Mucosa of gallbladder (tissue), 1 donor: ENCODE measurements at places on chromosomes 11 and 22. TPM values are rescaled to one million over a fixed set of nuclear protein-coding genes. Genes with fewer than 3 reads are reported as not detected.

Gene SLC22A6
- total RNA-seq: not detected

Gene RHOG
- total RNA-seq: 57.2 TPM

Gene ISX
- not detected for total RNA-seq

Gene NXPE4
- total RNA-seq: not detected

DNA sequence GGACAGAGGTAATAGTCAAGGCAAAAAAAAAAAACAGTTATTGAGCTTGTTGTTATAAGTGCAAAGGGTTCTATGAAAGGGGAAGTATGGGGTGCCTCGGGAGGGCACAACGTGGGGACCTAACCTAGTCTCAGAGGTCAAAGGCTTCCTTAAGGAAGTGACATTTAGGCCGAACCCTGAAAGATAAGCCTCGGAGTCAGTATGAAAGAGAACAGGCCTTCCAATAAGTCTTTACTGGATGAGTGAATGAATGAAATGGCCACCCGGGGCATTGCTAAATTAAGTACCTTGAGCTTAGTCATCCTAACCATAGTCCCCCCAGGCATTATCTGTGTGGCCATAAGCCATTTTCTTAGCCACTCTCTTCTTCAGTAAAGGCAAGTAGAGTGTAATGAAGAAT is 19.7 kb downstream of the FLI1 start:
- DNase-seq: no peak

DNA sequence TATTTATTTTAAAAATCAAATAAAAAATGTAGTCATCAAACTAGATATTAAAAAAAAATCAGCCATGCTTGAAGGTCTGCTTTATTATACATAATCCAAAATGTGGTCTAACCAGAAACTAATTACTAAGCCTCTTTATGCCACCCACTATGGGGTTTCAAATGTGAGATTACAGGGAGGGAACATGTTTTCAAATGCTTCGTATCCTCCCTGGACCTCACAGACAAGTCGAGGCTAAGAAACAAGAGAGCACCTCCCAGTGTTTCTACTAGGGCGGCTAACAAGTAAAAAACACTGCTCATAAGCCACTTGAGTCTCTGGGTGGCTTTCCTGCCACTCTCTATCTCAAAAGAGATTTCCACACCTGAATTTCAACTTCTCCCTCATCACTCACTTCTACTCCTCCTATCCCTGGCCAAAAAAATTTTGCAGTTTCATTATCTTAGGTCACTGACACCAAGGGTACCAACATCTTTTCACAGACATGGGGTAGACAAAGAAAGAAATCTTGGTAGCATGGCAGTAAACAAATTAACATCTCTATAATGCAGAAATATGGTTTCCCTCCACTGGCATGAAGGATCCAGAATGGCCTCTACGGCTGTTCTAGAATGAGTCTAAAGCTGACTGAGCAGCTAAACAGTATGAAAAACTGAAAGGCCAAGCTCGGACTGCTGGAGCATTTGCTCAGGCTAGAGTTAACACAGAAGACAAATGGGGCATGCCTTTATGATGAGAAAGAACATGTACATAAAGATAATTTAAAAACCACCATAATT is 50.9 kb downstream of the PITPNB start:
- DNase-seq: no peak

- DNase-seq: no peak
These were observed 510.2 kb downstream of the JRKL start for GRCh38 chr11:96899971-96900370.

GRCh38 chr22:45446216-45446615 is 32.7 kb downstream of the RIBC2 start:
- no peak for DNase-seq

Gene CALCB
- total RNA-seq: not detected

DNA sequence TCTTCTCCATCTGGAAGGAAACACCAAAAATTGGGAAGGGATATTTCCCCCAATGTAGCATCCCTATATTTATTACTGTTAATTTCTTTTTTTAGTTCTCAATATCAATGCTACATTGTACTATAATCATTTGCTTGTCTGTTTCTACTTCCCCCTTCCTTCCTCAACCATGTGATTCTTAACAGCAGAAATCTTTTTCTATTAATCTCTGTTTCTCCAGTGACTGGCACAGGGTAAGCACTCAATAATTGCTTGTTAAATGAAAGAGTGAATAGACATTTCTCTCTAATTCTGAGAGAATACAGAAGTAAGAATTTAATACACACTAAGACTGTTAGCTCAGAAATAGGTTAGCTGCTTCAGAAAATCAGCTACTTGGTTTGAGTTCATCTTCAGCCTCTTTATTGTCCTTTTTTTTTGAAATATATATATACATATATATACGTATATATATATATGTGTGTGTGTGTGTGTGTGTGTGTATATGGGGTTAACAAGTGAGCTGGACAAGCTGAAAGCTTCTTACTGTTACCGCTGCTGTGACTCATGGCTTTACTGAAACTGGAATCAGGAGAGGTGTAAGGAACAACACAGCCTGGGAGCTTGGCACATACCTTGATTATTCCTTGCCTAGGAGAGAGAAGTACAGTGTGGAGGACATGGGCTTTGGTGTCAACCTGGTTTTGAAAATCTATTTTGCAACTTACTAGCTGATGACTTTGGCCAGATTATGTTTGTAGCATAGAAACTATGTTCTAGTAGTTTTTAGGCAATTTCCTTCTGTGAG is 26.2 kb upstream of the PDE3B start:
- no peak for DNase-seq

Gene BET1L
- 60.5 TPM for total RNA-seq

Gene CCDC89
- total RNA-seq: 2.6 TPM

Gene ALDH3B2
- 0.63 TPM for total RNA-seq

Gene RHOD
- 23.3 TPM for total RNA-seq

DNA sequence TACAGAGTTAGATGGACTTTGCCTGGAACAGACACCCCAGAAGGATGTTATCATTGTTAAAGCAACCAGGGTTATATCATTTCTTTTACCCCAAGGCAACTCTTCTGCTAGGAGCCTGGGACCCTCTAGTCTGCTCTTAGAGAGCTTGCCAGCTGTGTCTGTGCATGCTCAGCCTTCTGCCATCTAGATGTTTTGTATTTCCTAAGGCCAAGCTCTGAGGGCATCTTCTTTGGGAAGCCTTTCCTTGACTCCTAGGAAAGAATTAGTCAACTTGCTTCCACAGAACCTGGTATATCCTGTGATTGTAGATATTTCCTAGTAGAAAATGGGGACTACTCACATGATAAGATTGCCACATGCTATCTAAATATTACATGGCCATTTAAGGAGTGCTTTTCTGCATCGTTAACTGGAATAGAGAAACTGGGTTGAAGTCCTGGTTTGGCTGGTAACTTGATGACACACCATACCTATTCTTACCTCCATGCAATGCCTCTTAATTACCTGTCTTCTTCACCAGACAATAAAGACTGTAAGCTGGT is 87.6 kb downstream of the STIM1 start:
- no peak for DNase-seq

Gene OTUB1
- 72.4 TPM for total RNA-seq

Gene KDM4E
- total RNA-seq: not detected

- no peak for DNase-seq
These were observed 63.9 kb downstream of the TRMU start for GRCh38 chr22:46399251-46400024.

DNA sequence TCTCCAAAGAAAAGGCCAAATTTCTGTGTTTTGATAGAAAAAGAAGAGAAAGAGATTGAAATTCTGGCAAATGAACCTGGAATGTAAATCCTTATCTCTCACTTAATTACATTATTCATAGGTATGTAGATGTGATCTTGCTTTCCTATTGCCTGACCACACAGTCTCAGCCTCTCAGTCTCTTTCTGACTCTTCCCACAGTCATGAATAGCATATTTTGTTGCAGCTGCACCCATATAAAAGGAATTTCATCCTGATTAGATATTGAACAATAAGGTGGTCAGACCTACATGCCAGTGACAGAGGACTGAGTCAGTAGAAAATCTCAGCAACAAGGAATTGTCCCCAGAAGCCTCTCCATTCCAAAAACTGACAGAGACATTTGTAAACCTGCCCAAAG is 62.9 kb upstream of the LRRC4C start:
- no peak for DNase-seq

DNA sequence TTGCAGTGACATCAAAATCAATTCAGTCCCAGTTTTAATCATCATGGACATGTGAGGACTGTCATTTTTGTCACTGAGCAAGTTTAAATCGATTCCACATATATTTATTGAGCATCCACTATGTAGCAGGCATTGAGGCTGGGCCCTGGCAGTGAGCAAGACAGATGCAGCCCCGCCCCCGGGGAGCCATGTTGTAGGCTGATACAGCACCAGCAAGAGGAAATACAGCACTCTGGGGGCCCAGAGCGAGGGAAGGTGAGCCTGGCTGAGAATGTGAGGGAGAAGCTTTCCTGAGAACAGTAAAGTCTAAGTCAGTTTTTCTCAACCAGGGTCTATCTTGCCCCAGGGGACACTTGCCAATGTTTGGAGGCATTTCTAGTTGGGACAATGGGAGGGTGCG is 108.6 kb upstream of the ASPHD2 start:
- DNase-seq: no peak

DNA sequence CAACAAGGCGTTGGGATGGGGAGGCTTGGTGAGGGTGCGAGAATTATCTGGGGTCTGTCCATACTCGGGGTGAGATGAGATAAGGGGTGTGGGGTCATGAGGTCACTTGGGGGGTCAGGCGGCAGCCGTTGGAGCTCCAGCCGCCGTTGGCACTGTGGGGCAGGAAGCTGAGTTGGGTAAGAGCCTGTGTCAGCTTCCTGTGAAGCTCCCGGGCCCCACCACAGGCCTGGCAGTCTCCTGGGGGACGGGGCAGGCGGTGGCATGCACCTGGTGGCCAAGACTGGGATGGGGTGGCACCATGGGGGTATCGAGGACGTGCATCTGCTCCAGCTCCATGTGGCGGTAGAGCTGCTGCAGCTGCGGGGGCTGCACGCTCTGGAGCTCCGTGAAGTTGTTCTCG is 7.1 kb upstream of the MYBPC3 start:
- no peak for DNase-seq

DNA sequence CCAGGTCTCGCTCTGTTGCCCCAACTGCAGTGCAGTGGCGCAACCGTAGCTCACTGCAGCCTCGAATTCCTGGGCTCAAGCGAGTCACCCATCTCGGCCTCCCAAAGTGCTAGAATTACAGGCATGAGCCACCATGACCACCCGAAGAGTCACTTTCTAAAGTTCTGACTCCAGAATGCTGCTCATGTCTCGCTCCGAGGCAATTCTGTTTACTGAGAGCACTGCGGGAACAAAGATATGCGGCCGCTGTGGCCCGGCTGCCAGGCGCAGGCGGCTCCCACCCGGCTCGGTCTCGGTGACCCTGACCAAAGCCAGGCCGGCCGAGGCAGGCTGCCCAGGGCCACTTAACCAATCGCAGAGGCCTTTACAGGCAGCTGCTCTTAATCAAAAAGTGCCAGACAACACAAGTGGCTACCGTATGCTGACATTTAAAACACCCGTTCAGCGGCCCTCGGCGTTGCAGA is 78.7 kb downstream of the PHF21B start:
- peak; percentile 18 for DNase-seq

- DNase-seq: no peak
These were observed 14.7 kb downstream of the EPS8L2 start for GRCh38 chr11:720642-721246.

Gene SNU13
- total RNA-seq: 109 TPM

Gene PKNOX2
- total RNA-seq: 5.1 TPM

GRCh38 chr22:40720538-40721256 is 41.4 kb downstream of the MCHR1 start:
- DNase-seq: no peak

Gene RFPL3
- total RNA-seq: not detected

GRCh38 chr22:18060646-18061620 is 16.9 kb upstream of the PEX26 start:
- DNase-seq: peak; percentile 51

GRCh38 chr11:2738551-2739431 is 39.0 kb upstream of the KCNQ1OT1 start:
- DNase-seq: no peak

Gene BEST1
- 2.8 TPM for total RNA-seq

Gene NXPE1
- total RNA-seq: not detected
